CD4-positive, CD25-positive, alpha-beta regulatory T cell (primary cell): ENCODE measurements at places on chromosomes 16 and 17. TPM values are rescaled to one million over a fixed set of nuclear protein-coding genes. Genes with fewer than 3 reads are reported as not detected.
A peak's percentile ranks its signal among the peaks of the same experiment; 100 is the strongest.

The MPV17L gene
- not detected for total RNA-seq

GRCh38 chr17:34227707-34228106 lies 27.4 kb upstream of the CCL2 start:
- DNase-seq, result no peak
- peaks cover 5% of the 10 kb centered on the region for H3K27me3 ChIP-seq
- H3K4me3 ChIP-seq, result no peak overlapping the region

GRCh38 chr17:28151001-28151400 lies 108.5 kb downstream of the NLK start:
- no peak overlapping the region for H3K27ac ChIP-seq
- H3K27me3 ChIP-seq, result no peaks in the 10 kb centered on the region
- H3K4me1 ChIP-seq, result no peaks in the 10 kb centered on the region
- DNase-seq, result no peak
- no peaks in the 10 kb centered on the region for H3K36me3 ChIP-seq

DNA sequence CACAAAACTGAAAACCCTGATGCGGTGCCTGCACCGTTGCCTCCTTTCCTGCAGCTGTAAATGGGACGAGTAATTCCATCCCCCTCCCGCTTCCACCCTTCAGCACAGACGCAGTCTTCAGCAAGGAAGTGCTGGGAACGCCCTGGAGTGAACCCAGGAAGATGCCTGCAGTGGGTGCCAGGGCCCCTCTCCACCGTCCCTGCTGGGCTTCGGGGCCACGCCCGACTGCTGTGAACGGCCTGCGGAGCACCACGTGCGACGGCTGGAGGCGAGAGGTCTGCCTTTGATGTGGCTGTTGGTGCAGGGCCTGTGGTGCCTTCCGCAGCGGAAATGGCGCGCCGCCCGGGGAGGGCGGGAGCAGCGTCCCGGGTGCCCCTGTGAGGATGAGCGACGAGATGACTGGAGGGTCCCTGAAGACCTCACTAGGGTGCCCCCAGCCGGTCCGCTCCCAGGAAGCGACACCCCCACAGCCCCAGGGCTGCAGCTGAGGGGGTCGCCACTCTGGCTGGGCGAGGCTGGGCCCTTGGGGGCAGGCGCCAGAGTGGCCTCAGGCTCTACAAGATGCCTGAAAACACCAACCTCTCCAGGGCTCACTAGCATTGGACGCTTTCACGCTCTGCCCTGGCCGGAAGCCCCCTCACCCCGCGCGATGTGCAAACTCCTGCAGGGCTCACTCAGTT lies 749 bp upstream of the MC1R start:
- peaks cover 52% of the 10 kb centered on the region for H3K4me1 ChIP-seq
- H3K36me3 ChIP-seq, result no peaks in the 10 kb centered on the region
- no peaks in the 10 kb centered on the region for H3K27me3 ChIP-seq
- no peak overlapping the region for H3K27ac ChIP-seq
- DNase-seq, result peak; percentile 93

DNA sequence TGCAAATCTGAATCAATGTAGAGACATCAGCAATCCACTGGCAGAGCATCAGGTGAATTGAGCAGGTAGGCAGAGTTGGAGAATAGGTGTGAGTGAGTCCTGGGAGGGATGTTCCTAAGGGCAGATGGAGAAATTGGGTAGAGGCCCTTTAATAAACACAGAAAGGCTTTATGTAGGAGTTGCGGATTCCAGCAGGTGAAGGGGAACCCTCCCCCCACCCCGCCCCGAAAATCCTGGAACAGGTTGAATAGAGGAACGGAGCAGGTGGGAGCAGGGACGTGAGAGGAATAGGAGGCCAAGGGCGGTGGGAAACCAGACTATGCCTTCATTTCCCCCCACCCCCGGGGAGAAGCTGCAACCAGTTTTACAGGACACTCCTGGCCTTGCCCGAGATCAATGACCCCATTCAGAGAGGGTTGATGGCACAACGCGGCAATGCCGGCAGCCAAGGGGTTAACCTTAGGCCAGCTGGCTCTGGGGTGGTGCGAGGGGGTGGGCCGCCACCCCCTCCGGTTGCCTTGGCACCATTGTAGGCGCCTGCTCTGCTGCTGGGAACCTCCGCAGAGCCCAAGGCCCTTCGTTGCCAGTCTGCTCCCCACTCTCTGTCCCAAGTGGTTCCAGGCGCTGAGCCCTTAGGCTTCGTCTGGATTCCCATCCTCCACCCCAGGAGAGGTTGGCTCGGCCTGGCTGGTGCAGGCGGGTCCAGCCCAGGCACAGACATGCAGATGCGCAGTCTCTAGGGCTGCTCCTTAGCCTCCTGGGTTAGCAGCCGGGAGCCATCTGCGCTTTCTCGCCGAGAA lies 814 bp upstream of the RUNDC3A start:
- H3K4me1 ChIP-seq, result peaks cover 17% of the 10 kb centered on the region
- DNase-seq, result no peak
- peaks cover 10% of the 10 kb centered on the region for H3K27me3 ChIP-seq
- no peak overlapping the region for H3K4me3 ChIP-seq
- no peak overlapping the region for H3K27ac ChIP-seq

The ALOX12 gene
- total RNA-seq, result 2.7 TPM

DNA sequence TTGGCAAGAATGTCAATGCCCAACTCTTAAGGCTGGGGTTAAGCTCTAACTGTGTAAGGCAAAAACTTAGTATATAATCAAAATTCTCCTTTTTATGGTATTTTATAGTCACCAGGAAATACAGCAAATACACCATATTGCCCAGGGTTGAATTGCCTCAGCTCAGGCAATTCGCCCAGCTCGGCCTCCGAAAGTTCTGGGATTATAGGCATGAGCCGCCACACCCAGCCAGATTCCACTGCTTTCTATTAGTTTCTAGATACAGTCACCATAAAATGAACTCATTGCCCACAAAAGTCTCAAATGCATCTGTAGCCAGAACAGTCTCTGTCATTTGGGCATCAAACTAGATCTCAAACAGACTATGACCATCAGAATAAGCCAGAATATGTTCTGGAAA lies 238.7 kb upstream of the TOX3 start:
- no peak overlapping the region for H3K27ac ChIP-seq
- no peak for DNase-seq
- no peaks in the 10 kb centered on the region for H3K36me3 ChIP-seq
- H3K27me3 ChIP-seq, result no peaks in the 10 kb centered on the region
- no peaks in the 10 kb centered on the region for H3K4me1 ChIP-seq

DNA sequence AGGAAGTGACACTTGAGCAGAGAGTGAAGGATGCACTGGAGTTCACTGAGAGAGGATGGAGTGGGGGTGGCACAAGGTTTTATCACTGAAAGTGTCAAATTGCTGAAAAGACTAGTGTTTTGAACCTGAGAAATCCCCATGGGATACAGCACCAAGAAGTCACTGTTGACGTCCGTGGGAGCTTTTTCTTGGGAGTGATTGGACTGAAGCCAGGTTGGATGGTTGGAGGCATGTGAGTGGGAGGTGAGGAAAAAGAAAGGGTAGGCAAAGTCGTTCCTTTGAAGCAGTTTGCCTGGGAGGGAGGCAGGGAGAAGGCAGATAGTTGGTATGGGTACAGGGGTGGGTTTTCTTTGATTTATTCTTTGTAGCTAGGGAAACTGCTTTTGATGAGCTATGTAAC lies 39.9 kb upstream of the SDK2 start:
- peaks cover 3% of the 10 kb centered on the region for H3K27me3 ChIP-seq
- no peaks in the 10 kb centered on the region for H3K4me1 ChIP-seq
- no peaks in the 10 kb centered on the region for H3K36me3 ChIP-seq
- H3K27ac ChIP-seq, result no peak overlapping the region
- DNase-seq, result no peak

- no peaks in the 10 kb centered on the region for H3K27me3 ChIP-seq
- DNase-seq, result no peak
- H3K4me1 ChIP-seq, result no peaks in the 10 kb centered on the region
- H3K4me3 ChIP-seq, result no peak overlapping the region
These were observed 261.8 kb upstream of the CACNG5 start for GRCh38 chr17:66573078-66573477.

GRCh38 chr16:11144122-11144521 lies 111.9 kb downstream of the SOCS1 start:
- H3K27ac ChIP-seq, result no peak overlapping the region
- H3K36me3 ChIP-seq, result peaks cover 3% of the 10 kb centered on the region
- no peak for DNase-seq
- H3K4me1 ChIP-seq, result peaks cover 14% of the 10 kb centered on the region
- no peak overlapping the region for H3K4me3 ChIP-seq

The NPEPPS gene
- total RNA-seq, result 118 TPM
